ENCODE measurements at places on chromosomes 3 and 15. TPM values are rescaled to one million over a fixed set of nuclear protein-coding genes. Genes with fewer than 3 reads are reported as not detected.
A peak's percentile ranks its signal among the peaks of the same experiment; 100 is the strongest.

DNA sequence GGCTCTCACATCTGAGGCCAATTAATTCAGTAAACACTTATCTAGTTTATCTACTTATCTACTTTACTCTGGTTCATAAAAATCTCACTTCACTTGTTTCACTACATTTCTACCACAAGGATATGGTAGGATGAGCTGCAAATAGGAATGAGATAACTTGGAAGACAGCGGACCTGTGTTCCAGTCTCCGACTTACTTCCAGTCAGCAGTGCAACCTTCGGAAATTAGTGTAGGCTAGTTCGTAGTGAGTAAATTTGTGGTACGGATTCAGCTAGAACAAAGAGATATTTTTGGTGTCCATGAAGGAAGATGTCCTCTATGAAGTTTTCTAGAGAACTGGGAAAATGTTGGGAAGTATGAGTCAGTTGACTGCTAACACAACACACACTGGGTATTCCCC, 66.3 kb downstream of the TPRG1 start:
- DNase-seq: no peak

DNA sequence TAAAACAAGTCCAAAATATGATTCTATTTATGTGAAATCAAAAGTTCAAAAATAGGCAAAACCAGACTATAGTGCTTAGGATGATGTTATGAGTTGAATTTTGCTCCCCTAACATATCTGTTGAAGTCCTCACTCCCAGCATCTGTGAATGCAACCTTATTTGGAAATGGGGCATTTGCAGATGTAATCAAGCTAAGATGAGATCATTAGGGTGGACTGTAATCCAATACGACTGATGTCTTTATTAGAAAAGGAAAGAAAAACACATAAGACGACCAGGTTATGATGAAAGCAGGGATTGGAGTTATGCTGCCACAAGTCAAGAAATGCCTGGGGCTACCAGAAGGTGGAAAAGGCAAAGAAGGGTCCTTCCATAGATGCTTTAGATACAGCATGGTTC, 110.5 kb upstream of the CCDC39 start:
- no peak for DNase-seq

Gene XPC
- 12.9 TPM for total RNA-seq

- DNase-seq: no peak
Measured at GRCh38 chr3:53168175-53168923, 7.3 kb downstream of the PRKCD start.

DNA sequence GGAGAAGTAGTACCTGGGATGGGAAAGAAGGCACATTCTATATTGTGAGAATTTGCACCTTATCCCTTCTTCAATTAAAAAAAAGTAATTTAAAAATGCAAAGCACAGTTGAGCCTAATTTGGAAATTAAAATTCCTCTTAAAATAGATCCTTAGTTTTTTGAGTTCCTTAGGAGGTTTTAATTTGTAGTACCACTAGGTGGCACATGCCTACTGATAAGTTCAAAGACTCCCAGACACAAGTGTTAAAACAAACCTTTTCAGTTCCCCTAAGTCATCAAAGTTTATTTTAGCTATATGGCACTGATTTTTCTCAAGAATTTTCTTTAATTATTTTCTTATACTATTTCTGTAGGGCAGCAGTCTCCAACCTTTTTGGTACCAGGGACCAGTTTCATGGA, 127.6 kb upstream of the AZI2 start:
- peak; percentile 3 for DNase-seq

- no peak for DNase-seq
Measured at GRCh38 chr3:43221076-43221475, 65.3 kb upstream of the SNRK start.

- DNase-seq: no peak
Measured at GRCh38 chr3:149625795-149626194, 32.0 kb downstream of the WWTR1 start.

DNA sequence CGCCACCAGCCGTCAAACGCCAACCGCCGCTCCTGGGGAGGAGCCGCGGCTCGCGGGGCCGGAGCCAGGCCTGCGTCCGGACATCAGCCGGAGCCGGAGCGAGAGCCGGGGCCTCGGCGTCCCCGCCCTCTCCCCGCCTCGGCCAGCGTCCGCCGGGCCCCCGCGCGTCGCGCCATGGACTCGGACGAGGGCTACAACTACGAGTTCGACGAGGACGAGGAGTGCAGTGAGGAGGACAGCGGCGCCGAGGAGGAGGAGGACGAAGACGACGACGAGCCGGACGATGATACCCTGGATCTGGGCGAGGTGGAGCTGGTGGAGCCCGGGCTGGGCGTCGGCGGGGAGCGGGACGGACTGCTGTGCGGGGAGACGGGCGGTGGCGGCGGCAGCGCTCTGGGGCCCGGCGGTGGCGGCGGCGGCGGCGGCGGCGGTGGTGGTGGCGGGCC, 359 bp downstream of the ARIH1 start:
- DNase-seq: no peak

Gene C3orf52
- total RNA-seq: 27.6 TPM

Gene SPRED1
- 32.9 TPM for total RNA-seq
